Smooth muscle cell of trachea (primary cell): ENCODE measurements at places on chromosomes 7 and 10. TPM values are rescaled to one million over a fixed set of nuclear protein-coding genes. Genes with fewer than 3 reads are reported as not detected.

GPR85 gene
- 1.5 and 1.9 TPM in 2 replicates for total RNA-seq

SKIDA1 gene
- 0.73 and 0.99 TPM in 2 replicates for total RNA-seq

OR13A1 gene
- total RNA-seq: not detected in 2 replicates

ARHGAP22 gene
- total RNA-seq: 60.2 and 70.8 TPM in 2 replicates

SPAG6 gene
- total RNA-seq: 0.15 and 0.17 TPM in 2 replicates

ACSM6 gene
- total RNA-seq: not detected in 2 replicates

NSUN6 gene
- 8.9 and 13.5 TPM in 2 replicates for total RNA-seq

INHBA gene
- total RNA-seq: 8.1 and 8.6 TPM in 2 replicates

PRSS37 gene
- not detected in 2 replicates for total RNA-seq

AKR1D1 gene
- not detected in 2 replicates for total RNA-seq

RELN gene
- 4.7 and 6.0 TPM in 2 replicates for total RNA-seq

CNTNAP2 gene
- total RNA-seq: 0.15 TPM in 1 of 2 replicates, not detected in the other

AKR1C4 gene
- not detected in 2 replicates for total RNA-seq

IGF2BP3 gene
- 32.0 and 35.1 TPM in 2 replicates for total RNA-seq

CTAGE4 gene
- total RNA-seq: 1.3 and 2.0 TPM in 2 replicates

SCART1 gene
- 3.0 and 3.9 TPM in 2 replicates for total RNA-seq

PSD gene
- 0.73 and 20.2 TPM in 2 replicates for total RNA-seq

GIMAP7 gene
- total RNA-seq: 0.15 TPM in 1 of 2 replicates, not detected in the other

LLCFC1 gene
- not detected in 2 replicates for total RNA-seq

MYL10 gene
- not detected in 2 replicates for total RNA-seq

MNX1 gene
- not detected in 2 replicates for total RNA-seq

GPNMB gene
- 288 and 440 TPM in 2 replicates for total RNA-seq
